Small intestine (tissue), 16 donors: ENCODE measurements at places on chromosomes 7 and 10. TPM values are rescaled to one million over a fixed set of nuclear protein-coding genes. Genes with fewer than 3 reads are reported as not detected.

GRCh38 chr10:108801775-108802517, 1121.4 kb downstream of the XPNPEP1 start:
- no peak for DNase-seq

DNA sequence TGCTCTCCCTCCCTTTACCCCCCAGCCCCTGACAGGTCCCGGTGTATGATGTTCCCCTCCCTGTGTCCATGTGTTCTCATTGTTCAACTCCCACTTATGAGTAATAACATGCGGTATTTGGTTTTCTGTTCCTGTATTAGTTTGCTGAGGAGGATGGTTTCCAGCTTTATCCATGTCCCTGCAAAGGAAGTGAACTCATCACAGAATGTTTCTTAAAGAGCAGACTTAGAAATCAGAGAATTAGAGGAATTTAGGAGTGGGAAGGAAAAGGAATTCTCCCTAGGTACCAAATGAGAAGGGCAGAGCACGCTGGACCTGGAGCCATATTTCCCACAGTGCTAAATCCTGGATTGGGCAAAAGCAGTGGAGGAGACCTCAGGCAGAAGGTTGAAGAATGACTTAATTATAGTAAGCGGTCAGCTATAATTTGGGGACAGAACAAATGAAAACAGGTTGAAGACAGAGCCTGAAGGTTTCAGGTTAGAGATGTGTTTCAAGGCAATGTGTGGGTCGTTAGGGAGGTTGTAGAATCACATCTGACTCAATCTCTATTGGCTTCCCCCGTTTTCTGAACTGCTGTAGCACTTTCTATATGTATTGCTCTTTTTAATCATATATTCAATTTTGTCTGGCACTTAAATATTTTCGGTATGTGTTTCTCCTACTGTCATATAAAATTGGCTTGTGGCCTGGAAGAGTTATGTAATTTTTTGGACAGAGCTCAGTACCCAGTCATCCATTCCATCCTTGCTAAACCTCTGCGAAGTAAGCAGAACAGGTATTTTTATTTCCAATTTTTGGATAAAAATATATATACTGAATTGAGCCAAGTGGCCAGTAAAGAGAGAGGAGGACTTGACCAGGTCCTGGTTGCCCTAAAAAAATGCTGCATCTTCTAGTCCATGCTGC, 210.5 kb upstream of the KLF6 start:
- DNase-seq, result no peak

NFE2L3 gene
- 12.5 TPM for polyA plus RNA-seq

- DNase-seq, result no peak
Measured at GRCh38 chr10:120335553-120335952, 121.5 kb upstream of the PLPP4 start.

GRCh38 chr7:3349126-3349525, 48.1 kb downstream of the SDK1 start:
- DNase-seq, result no peak

UNCX gene
- polyA plus RNA-seq, result not detected

DNA sequence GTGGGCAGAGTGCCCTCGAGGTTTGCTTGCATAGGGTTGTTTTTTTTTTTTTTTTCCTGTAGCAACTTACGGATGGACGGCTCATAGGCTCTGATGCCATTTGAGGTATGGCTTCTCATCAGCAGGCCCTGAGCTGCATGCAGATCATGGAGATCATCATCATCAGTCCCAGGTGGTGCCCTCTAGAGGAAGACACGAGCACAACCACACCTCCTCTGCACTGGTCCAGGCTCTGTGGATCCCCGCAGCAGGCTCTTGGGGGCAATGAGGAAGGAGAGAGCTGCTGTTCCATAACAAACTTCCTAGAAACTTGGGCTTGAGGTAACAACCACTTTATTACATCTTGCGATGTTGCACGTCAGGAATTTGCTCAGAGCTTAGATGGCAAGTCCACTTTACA, 132.7 kb upstream of the CXCL12 start:
- no peak for DNase-seq

NPSR1 gene
- not detected for polyA plus RNA-seq

SRRM3 gene
- 0.93 TPM for polyA plus RNA-seq

ACBD7 gene
- polyA plus RNA-seq, result 1.4 TPM

DNAJB9 gene
- 13.2 TPM for polyA plus RNA-seq

DNA sequence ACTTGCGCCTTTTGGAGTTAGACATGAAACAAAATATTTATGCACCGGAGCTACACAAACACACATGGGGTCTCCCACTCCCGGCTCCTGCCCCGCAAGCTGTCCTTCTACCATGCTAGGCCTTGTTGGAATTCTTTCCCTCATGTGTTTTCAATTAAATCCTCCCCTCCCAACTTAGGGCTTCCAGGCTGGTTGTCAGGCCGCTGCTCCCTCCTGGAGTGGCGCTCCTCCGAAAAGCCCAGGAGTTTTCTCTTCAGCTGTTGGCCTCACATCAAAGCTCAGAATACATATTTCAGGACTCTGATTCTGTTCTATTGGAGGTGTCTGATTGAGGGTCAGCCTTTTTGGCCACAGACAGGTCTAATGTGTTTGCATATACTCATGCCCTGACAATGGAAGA, 113.3 kb downstream of the FANK1 start:
- no peak for DNase-seq

DNA sequence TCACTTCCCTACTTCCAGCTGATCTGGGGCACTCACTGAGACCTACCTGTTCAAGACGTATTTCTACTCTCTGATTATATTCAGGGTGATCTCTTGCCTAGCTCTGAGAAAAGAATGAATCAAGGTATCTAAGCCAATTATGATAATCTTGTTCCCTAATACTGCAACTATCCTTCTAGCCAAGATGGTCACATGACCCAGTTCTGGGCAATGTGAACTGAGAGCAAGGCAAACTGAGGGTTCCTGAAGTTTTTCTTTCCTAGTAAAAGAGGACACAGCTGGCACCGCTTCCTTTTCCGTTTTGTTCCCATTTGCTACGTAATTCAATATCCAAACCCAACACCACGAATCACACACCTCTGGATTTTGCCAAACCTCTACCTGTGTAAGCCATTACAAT, 5.9 kb upstream of the GPAM start:
- no peak for DNase-seq

- DNase-seq, result no peak
Measured at GRCh38 chr10:72466018-72466417, 111.3 kb upstream of the DNAJB12 start.
